Peyer's patch (tissue), 4 donors: ENCODE measurements at places on chromosomes 4 and X. TPM values are rescaled to one million over a fixed set of nuclear protein-coding genes. Genes with fewer than 3 reads are reported as not detected.
A peak's percentile ranks its signal among the peaks of the same experiment; 100 is the strongest.

CXCL13 gene
- not detected for total RNA-seq

DCAF4L1 gene
- total RNA-seq, result 0.19 TPM

- H3K4me1 ChIP-seq, result peaks cover 8% of the 10 kb centered on the region
- H3K27me3 ChIP-seq, result no peaks in the 10 kb centered on the region
- H3K36me3 ChIP-seq, result no peaks in the 10 kb centered on the region
- DNase-seq, result peak; percentile 78
- peak within 1 kb of the TSS; percentile 71 for H3K4me3 ChIP-seq
These were observed at the start of gene BTC for GRCh38 chr4:74794382-74795010. Gene BTC, minus strand, starts transcription at chr4:74794523. Its CDS starts 198 bp downstream, at chr4:74794325.

GRCh38 chr4:129094347-129094746 lies 1.0 kb upstream of the SCLT1 start:
- H3K4me1 ChIP-seq, result no peaks in the 10 kb centered on the region
- no peaks in the 10 kb centered on the region for H3K27me3 ChIP-seq
- no peaks in the 10 kb centered on the region for H3K36me3 ChIP-seq
- DNase-seq, result no peak

- no peak overlapping the region for H3K4me3 ChIP-seq
- DNase-seq, result no peak
- peaks cover 3% of the 10 kb centered on the region for H3K4me1 ChIP-seq
- no peaks in the 10 kb centered on the region for H3K27me3 ChIP-seq
These were observed 10.9 kb downstream of the DCK start for GRCh38 chr4:71004281-71004851.
